ENCODE measurements at places on chromosomes 6 and 20.
A peak's percentile ranks its signal among the peaks of the same experiment; 100 is the strongest.

DNA sequence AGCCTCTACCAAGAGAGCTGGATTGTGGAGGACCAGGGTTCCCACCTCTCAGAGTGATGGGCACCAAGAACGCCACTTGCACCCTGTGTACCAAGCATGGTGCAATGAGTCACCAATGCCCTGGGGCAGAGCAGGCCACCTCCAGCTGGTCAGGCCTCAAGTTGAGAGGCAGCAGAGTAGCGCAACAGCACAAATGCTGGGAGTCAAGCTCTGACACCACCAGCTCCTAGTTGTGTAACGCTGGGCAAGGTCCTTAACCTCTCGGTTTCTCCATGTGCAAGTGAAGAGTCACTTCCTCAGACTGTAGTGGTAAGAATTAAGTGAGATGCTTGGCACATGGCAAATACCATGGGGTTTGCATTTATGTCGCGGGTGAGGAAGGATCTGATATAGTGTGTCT, 25.6 kb downstream of the GFOD1 start:
- no peak for DNase-seq

- peak; percentile 66 for DNase-seq
Measured at GRCh38 chr20:31822421-31823330, 3.5 kb downstream of the MYLK2 start.

DNA sequence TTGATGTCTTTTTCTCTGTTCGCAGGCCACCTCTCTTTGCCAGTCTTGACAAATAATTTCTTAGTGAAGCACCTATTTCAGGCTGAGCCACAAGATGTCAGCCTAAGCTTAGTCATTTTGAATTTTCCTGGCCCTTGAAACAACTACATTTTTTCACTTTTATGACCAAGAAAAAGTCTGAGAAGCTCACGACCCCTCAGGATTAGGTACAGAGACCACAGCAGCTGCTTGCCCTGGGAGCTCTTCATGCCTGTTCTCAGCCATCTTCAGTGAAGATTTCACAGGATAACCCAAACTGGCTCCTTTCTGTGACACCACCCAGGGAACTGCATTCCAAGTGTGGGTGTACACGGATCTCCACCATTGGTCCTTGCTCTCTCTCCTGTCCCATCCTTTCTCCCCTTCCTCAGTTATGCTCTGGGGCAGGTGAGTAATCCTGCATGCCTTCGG, 38.4 kb upstream of the SPTLC3 start:
- no peak for DNase-seq

DNA sequence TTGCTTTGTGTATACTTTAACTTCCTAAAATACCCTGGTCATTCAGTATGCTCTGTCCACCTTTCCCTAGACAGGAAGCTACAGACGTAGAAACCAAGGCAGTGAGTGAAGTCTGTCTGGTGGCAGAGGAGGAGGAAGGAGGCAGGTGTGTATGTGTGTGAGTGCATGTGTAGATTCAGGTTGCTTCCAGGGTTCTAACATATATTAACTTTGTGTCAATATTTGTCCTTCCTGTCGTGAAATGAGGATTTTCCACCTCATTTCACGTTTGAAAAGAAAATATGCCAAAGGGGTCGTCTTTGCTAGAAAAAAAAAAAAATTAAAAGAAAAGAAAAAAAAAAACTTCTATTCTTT, 411.5 kb downstream of the PKHD1 start:
- no peak for DNase-seq

- DNase-seq, result no peak
Measured at GRCh38 chr6:36355819-36356218, 19.1 kb upstream of the BNIP5 start.

- DNase-seq, result no peak
Measured at GRCh38 chr6:11919771-11920440, 92.2 kb upstream of the HIVEP1 start.

DNA sequence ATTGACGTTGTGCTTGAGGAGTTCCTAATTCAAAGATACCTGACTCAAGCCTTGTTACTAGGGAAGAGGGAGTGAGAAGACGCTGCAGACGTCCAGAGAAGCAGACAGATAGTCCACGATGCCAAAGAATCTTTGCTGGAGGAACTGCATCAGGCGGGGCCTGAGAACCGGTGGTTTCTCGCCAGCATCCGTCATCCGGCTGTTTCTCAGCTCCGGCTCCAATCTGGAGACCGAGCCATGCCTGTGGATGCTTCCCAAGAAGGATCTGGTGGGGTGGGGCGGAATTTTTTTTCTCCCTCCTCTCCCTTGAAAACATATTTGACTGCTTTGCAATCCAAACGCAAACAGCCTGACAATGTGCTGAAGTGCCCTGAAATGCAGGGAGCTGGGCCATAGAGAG, 125.8 kb upstream of the SRSF6 start:
- no peak for DNase-seq

DNA sequence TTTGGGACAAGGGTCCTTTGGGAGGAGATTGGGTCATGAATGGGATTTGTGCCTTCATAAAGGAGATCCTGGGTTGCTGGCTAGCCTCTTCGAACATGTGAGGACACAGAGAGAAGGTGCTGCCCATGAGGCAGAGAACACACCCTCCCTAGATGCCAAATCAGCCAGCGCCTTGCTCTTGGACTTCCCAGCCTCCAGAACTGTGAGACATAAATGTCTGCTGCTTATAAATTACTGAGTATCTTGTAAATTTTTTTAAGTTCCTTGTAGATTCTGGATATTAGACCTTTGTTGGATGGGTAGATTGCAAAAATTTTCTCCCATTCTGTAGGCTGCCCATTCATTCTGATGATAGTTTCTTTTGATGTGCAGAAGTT, 297.5 kb upstream of the FOXQ1 start:
- DNase-seq, result no peak

DNA sequence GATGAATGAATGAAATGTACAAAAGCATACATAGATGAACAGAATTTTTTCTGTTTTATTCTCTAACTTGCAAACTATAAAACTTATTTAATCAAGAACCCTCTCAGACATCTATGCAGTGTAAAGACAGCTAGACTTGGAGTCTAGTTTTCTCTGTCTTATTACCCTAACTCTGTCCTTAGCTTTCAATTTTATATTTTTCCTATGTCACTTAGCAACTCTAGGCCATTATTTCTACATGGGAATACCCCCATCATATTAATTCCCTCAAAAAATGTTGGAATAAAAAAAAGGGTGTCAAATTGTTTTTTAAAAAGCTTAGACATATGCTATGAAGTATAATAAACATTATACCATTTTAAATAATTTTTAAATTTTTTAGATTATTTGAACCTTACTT, 1.2 kb downstream of the RHAG start:
- DNase-seq, result no peak

- DNase-seq, result no peak
Measured at GRCh38 chr6:145313041-145313855, 422.1 kb downstream of the EPM2A start.

DNA sequence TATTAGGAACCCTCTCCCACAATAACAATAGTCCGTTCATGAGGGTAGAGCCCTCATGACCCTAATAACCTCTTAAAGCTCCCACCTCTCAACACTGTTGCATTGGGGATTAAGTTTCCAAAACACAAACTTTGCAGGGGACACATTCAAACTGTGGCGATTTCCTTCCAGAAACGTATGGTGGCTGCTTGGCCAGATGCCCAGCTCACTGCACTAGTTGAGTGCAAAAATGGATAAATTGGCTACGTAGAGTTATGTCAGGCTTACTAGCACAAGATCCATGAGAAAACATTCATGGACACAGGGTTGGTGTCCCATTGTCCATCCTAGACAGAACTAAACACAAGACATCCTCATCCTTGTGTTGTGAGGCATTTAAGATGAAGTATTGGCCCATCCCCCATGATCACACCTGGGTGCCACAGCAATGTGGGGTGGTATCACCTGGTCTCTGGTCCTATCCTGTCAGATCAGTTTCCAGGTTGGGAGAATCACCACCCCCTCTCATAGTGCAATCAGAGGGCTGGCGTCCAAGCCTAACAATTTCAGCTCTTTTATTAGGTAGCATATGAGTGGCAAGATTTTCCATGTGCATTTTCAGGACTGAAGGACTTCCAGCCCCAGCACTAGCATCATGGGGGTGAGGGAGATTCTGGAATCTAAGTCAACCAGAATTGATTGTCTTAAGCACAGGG, 63.4 kb upstream of the ELOVL5 start:
- DNase-seq, result no peak

GRCh38 chr6:157645201-157645795, 177.7 kb upstream of the SNX9 start:
- DNase-seq, result no peak

DNA sequence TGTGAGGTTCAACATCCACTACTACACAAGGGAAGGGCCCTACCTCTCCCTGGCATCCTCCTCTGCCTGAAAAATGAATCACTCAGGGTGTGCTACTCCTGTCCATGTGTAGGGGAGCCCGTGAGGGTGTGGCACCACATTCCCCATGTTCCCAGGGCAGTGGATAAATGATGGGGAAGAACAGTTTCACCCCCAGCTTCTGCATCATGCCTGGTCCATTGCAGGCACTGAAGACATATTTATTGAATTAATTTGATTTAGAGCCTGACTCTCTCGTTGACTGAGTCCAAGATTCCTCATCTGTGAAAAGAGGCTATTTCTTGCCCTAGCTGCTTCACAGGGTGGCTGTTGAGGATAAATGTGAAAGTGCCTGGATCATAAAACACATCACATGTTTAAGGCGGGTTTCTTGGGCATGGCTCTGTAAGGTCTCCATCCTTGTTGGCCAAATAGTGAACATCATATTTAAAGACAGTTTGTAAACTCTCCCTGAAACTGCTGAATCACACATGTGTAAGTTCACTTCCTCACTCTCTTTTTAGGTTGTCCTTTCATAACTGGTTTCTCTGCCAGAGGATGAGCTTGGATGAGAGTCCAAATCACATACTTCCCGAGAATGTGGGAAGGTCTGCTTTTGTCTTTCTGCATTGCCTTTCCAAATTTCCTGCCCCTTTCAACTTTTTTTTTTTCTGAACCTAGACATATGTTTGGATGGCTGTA, 79.7 kb upstream of the FYN start:
- no peak for DNase-seq

- no peak for DNase-seq
Measured at GRCh38 chr20:63552481-63553249, 1.3 kb upstream of the FNDC11 start.

DNA sequence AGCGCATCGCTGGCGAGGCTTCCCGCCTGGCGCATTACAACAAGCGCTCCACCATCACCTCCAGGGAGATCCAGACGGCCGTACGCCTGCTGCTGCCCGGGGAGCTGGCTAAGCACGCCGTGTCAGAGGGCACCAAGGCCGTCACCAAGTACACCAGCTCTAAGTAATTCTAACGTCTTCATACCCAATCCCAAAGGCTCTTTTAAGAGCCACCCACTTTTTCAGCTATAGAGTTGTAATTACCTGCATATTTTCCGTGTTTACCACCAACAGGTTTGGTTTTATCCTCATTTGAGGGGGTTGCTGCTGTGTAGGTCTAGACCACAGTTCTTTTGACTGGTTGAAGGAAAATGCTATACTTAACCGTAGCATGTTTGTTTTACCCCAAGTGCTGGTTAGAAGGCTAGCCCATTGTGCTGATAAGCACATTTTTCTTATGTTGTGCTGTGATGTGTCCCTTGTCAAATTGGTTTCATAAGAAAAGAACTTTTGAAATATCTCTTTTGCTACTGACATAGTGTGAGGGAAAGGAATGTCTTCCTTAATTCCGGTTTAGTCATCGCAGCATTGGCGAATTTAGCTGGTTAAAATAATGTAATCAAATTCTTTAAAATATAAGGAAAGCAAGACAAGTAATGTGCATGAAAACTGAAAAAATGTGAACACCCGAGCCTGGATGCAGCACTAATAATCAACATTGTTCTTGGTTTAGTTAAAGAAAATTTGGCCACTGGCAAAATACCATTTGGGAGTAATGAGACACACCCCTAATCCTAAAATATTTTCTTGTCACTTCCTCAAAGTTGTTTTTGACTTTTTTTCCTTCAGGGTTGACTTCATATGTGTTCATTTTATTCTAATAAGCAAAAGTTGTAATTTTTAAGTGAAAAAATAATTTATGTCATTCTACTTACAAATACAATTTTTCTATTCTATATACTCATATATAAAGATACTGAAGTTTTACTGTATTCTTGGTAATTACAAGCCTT, 112.8 kb downstream of the HFE start:
- no peak for DNase-seq

- peak; percentile 10 for DNase-seq
Measured at GRCh38 chr20:4091490-4092479, 76.4 kb upstream of the RNF24 start.

DNA sequence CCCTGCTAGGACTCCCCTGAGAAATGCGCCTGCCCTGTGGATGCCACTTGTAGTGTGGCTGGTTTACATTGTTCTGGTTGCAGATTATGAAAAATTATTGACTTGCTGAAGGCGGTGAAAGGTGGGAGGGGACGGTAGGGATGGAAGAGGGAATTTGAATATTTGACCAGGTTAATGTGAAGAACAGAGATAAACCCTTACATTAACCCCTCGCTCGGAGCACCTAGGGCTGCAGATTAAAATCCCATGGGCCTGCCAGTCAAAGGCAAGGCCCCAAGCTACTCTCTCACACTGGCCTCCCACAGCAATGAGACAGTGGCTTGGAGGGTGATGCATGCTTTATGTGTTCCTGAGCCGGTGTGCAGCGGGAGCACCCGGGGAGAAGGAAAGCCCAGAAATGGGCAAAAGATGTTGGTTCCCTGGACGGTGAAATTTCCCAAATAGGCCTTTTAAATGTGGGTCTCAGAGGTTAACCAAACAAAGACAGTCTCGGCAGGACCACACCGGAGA, 2.5 kb downstream of the FOXF2 start:
- DNase-seq, result no peak

All from stimulated activated CD8-positive, alpha-beta memory T cell treated with anti-CD3 and anti-CD28 coated beads, Interleukin-4, amount 100 ng/mL, for 24 hours (primary cell).